ENCODE measurements at places on chromosomes 2 and 18.

GRCh38 chr2:71864085-71864484 is 283.6 kb downstream of the CYP26B1 start:
- no peak for DNase-seq

DNA sequence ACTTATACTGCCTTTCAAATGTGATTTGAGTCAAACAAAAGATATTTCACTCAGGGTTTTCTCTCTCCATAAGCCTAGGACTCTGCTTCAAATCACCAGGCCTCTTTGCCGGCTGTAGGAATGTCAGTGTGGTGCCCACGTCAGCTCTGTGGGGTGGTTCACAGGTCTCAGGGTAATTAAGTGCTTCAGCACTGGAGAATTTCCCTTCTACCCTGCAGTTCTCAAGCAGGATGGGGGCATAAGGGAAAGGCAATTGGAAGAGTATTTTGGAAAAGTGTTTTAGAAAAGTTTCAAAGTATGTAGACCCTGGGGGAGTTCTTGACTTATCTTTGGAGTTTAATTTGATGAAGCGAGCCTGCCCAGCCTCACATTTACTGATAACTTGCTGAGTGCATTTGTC is 9.6 kb downstream of the CNGA3 start:
- no peak for DNase-seq

GRCh38 chr18:56509656-56510055 is 128.7 kb downstream of the TXNL1 start:
- no peak for DNase-seq

- no peak for DNase-seq
Measured at GRCh38 chr18:2981212-2981728, 31.7 kb downstream of the LPIN2 start.

DNA sequence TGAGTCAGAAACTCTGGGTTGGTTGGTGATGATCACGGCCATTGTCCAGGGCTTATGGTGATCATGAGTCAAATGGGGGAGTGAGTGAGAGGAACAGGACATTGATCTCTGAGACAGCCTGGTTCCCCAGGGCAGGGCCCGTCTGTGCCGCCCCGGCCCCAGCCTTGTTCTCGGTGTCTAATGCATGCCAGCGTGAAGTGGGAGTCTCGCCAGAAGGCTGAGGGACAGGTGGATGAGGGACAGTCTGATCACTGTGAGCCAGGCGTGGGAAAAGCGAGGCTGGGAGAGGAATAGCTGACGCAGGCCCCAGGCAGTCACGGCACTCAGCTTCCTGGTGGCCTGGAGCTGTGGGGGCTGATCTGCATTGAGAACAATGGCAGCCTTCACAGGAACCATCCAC is 208.3 kb upstream of the HDAC4 start:
- no peak for DNase-seq

DNA sequence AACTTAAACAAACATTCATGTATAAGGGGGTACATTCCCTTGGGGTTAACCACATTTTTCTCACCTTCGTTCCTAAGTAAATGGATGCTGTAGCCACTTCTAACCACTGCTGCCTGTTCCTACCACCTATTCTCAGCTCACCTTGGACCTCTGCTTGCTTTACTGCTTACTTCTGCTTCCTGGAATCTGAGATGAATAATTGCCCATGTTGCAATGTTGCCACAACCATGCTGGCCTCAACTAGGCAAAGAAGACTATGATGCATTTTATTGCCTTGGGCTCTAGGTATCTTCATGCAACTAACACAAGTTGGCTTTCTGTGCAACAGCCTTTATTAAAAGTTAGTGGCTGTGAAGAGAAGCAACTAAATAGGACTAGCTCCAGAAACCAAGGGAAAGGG is 106.3 kb upstream of the TCF4 start:
- DNase-seq = no peak

DNA sequence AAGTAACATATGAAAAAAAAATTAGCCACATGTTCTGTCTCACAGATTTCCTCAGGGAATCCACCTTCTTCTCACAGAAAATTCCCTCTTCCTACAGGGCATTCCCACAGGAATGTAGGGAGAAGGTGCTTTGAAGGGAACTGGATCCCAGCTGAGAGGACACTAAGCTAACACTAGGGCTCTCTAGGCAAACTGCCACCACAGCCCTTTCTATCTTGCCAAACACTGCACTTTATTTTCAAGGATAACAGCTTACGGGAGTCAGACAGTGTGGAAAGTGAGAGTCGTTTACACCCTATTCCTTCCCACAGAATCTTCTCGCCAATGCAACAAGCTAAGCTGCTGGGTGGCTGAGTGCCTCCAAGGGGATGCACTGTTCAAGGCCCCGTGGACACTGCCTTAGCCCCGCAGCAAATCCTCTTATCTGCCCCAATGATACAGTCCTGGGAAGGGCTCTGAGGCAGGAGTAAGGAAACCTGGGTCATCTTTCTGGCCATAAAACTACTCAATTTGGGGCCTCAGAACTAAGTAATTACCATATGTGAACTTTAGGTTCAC is 76.9 kb downstream of the CCDC93 start:
- DNase-seq = no peak

- no peak for DNase-seq
Measured at GRCh38 chr2:120912101-120912985, 176.7 kb downstream of the GLI2 start.

GRCh38 chr2:216315802-216316603 is 56.3 kb downstream of the MARCHF4 start:
- DNase-seq = no peak

- DNase-seq = no peak
Measured at GRCh38 chr2:69185807-69186206, 172.8 kb downstream of the ANTXR1 start.

DNA sequence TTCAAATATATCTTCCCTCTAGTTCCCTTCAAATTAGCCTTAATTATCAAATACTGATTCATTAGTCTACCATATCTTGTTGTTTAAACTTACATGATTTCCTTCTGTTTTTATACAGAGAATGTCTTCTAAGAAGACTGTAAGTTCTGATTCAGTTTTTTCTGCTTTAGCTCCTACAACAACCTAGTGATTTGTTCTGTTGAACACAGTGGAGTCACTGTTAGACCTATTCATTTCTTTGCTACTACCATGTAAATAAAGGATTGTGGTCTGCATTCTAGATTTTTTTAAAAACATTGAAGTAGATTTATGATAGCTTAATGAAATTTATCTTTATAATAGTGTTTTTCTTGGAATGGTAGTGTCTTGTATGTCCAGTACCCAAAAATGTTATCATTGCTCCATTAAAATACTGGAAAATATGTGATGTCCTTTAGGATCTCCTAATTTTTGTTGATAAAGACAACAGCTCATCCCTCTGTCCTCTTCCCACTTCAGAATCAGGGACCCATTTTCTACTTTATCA is 146.4 kb downstream of the MBD5 start:
- DNase-seq = no peak

DNA sequence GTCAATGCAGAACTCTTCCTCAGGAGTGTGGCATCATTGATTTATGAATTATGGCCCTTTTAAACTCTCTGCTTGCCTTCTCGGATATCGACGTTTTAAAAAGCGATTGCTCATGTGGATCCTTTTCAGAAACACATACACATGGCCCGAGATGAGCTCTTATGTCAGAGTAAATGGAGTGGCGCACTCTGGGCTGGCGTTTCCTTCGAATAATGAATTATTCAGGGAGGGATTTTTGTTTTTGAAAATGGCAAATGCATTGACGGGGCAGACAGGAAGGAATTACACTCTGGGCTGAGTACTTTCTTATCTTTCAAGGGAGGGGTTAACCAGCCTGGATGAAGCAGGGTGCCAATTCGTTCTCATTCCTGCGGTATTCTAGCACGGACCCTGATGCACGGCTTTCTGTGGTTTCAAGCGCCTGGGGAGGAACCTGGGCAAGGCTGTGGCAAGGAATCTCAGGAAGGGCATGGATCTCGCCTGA is 142.7 kb downstream of the PRKCE start:
- DNase-seq = no peak

GRCh38 chr2:240465268-240465764 is 29.9 kb downstream of the GPC1 start:
- DNase-seq = no peak

DNA sequence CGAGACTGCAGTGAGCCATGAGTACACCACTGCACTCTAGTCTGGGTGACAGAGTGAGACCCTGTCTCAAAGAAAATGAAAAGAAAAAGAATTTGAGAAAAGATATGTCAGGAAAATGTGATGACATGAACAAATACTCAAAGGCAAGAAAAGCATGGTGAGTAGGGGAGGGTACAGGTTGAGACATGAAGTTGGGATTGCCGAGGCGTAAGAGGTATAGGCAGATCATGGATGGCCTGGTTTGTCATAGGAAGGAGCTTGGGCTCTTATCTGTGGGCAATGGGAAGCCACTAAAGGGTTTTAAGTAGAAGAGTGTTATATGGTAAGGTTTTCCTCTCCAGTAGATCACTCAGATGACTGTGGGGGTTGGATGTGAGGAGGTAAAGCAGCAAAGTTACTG is 32.3 kb downstream of the SPAST start:
- no peak for DNase-seq

- DNase-seq = no peak
Measured at GRCh38 chr18:37624318-37624717, 58.7 kb upstream of the CELF4 start.

DNA sequence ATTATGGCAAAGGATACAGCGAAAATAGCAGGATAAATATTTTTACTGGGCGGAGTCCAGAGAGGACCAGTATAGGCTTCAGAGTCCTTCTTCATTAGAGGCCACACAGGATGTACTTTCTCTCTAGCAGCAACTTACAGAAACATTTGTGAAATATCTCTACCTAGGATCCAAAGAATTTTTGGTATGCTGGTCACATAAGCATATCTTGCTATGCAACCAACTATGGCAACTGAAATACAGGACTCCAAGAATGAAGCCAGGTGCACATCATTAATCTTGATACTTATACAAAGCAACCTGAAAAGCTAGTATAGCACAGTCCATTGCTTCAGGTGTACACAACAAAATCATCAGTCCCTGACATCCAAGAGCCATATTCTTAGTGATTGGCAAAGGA is 59.1 kb upstream of the NABP1 start:
- no peak for DNase-seq

GRCh38 chr2:222919841-222920526 is 59.1 kb downstream of the ACSL3 start:
- no peak for DNase-seq

- no peak for DNase-seq
Measured at GRCh38 chr2:26711457-26712161, 19.1 kb downstream of the KCNK3 start.

GRCh38 chr2:74911061-74911460 is 47.4 kb upstream of the POLE4 start:
- no peak for DNase-seq

DNA sequence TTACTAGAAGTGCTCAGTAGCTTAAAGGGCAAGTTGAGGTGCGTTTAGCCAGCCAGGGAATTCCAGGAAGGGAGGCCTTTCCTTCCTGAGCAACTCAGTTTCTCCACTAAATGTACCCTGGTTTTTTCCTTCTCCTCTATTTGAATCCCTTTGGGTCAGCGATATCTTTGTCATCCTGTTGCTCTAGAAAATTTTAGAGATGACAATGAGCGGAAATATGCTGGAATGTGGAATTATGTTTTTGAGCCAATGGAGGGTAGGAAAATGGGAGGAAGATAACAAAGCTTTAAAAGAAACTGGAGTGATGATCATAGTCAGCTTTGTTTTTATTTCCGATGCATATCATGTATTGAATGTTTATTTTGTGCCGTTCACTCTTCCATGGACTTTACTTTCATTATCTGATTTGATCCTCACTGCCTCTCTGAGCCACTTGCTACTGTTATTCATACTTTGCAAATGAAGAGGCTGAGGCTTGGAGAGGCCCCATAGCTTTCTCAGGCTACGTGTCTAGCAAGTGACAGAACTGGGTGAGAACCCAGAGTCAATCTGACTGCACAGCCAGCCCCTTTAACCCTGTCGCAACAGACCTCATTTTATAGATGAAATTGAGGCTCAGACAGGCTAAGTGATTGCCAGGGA is 67.3 kb downstream of the NTSR2 start:
- no peak for DNase-seq

Data from HL-60 (cell line).